ENCODE measurements at places on chromosomes 12 and 14. TPM values are rescaled to one million over a fixed set of nuclear protein-coding genes. Genes with fewer than 3 reads are reported as not detected.

- no peak for DNase-seq
- H3K27ac ChIP-seq = no peak overlapping the region
- peaks cover 5% of the 10 kb centered on the region for H3K27me3 ChIP-seq
- no peaks in the 10 kb centered on the region for H3K4me1 ChIP-seq
These were observed 1292.2 kb upstream of the TMEM132C start for GRCh38 chr12:126974779-126975178.

GRCh38 chr12:93115646-93116045 is 186.6 kb upstream of the EEA1 start:
- H3K4me1 ChIP-seq = no peaks in the 10 kb centered on the region
- peaks cover 5% of the 10 kb centered on the region for H3K27me3 ChIP-seq
- H3K4me3 ChIP-seq = no peak overlapping the region
- DNase-seq = no peak
- H3K27ac ChIP-seq = no peak overlapping the region
- H3K36me3 ChIP-seq = no peaks in the 10 kb centered on the region

- H3K4me3 ChIP-seq = no peak overlapping the region
- no peaks in the 10 kb centered on the region for H3K4me1 ChIP-seq
- no peaks in the 10 kb centered on the region for H3K36me3 ChIP-seq
These were observed 34.1 kb upstream of the ITPR2 start for GRCh38 chr12:26867080-26867479.

DNA sequence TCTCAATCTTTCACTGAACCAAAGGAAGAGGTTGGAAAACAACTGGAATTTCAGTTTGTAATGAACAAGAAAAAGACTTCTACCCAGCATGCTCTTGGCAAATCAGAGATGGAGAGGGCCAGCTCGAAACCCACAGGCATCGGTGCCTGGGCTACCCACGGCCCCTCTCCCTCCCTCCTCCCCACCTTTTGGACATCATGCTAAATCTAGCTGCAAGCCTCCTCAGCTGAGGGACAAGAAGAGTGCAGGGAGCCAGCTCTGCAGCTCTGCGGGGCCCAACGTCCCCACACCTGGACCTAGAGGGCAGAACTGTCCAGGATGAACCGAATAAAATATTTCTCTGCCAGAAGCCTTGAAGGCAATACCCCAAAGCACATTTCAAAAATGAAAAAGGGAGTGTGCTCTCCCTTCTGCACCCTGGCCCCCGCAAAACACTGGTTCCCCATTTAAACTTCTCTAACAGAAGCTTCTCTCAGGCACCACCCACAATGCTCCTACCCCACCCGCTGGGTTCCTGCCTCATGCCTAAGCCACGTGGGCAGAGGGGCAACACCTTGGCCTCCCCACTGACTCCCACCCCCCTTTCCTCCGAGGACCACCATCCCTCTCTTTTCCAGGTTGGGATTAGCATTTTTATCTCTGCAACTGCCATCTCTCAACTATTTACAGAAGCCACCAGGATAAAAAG is 8.2 kb downstream of the CAMKK2 start:
- H3K27ac ChIP-seq = no peak overlapping the region
- H3K27me3 ChIP-seq = peaks cover 3% of the 10 kb centered on the region
- H3K4me3 ChIP-seq = no peak overlapping the region
- no peak for DNase-seq
- H3K4me1 ChIP-seq = no peaks in the 10 kb centered on the region

DNA sequence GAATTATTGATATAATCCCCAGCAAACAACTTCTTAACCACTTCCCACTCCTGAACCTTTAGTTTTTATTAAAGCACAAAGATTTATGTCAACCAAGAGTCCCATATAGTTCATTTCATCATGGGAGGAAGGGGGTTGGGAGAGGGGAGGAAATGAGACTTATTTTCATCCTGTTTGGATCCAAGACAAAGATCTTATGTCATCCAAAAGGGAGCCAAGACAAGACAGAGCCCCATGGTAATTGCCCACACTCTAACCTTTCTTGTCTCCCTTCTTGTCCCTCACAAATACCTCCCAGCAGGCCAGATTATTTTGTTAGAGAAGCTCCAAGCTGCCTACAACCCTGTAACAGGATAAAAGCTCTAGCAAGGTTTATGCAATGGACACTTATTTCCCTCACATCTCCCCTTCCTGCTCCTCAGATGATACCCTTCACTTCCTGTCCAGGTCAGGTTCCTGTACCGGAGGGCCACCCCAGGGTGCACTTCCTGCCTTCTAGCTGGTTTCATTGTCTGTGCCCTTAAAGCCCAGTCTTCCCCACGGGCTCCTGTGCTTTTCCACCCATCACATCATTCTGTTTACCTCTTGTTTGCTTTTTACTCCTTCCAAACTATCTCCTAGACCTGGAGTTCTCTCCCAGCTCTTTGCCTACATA is 123.7 kb upstream of the MDM1 start:
- H3K36me3 ChIP-seq = no peaks in the 10 kb centered on the region
- peaks cover 2% of the 10 kb centered on the region for H3K27me3 ChIP-seq
- no peak overlapping the region for H3K4me3 ChIP-seq
- H3K27ac ChIP-seq = no peak overlapping the region

LHX5 gene
- total RNA-seq = 3.1 TPM

DNA sequence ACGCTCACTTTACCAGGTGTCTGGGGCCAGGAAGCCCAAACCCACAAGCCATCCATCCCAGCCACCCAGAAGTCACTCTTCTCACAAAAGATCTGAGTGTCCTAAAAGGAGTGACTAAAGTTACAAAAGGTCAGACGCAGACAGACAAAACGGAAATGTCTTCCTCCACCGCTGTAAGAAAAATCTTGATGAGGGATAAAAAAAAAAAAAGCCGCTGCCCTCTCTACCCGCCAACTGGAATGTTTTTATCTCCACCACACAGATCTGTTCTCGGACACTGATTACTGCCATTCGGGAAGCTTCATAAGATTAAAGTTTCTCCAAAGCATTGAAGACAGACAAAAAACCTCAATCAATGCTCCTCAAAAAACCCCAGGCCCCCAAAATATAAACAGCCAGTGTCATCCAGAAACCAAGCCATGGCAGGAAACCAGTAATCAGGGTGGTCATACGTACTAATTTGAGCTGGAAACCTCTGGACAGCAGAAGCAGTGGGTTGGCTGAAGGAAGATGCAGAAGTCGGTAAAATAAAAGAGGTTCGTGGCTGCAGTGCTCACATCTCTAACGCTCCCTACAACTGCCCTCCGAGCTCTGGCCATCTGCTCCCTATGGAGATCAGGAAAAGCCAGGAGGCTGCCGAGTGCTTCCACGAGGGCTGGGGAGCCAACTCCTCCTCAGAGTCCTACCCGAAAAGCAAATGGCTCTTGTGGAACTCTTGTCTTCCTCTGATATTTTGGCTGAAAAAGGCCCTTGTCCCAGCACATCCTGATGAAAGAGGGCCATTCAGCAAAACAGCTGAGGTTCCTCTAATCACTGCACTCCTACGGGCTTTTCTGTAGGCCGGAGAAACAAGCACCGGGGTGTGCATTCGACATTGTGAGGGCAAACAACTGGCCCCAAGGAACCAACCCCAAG is 30.3 kb downstream of the SSH1 start:
- H3K27me3 ChIP-seq = peaks cover 4% of the 10 kb centered on the region
- DNase-seq = peak; percentile 61
- H3K4me1 ChIP-seq = peaks cover 49% of the 10 kb centered on the region
- peak overlapping the region; percentile 93 for H3K27ac ChIP-seq

DNA sequence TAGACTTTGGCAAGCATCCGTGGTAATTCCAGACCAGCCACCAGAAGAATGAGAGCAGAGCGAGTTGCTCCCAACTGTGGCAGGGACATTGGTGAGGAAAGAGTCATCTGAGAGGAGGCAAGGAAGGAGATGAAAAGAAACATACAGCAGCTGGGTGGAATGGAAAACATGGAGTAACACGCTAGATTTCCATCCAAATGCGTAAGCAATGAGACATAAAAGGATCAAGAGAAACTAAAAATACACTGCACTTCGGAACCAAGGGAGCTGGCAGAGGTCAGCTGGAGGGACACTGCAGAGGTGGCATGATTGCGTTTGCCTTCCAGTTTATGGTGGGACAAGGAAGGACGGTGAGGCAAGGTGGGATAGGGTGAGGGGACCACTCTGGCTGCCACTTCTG is 82.9 kb downstream of the DDX51 start:
- H3K4me3 ChIP-seq = no peak overlapping the region
- H3K27me3 ChIP-seq = peaks cover 4% of the 10 kb centered on the region
- peaks cover 14% of the 10 kb centered on the region for H3K4me1 ChIP-seq
- peak overlapping the region; percentile 20 for H3K27ac ChIP-seq
- H3K36me3 ChIP-seq = peaks cover 7% of the 10 kb centered on the region
- no peak for DNase-seq

GRCh38 chr12:46773586-46774321 is 52.0 kb downstream of the SLC38A4 start:
- peaks cover 30% of the 10 kb centered on the region for H3K4me1 ChIP-seq
- H3K27me3 ChIP-seq = no peaks in the 10 kb centered on the region
- DNase-seq = no peak
- no peak overlapping the region for H3K27ac ChIP-seq

DNA sequence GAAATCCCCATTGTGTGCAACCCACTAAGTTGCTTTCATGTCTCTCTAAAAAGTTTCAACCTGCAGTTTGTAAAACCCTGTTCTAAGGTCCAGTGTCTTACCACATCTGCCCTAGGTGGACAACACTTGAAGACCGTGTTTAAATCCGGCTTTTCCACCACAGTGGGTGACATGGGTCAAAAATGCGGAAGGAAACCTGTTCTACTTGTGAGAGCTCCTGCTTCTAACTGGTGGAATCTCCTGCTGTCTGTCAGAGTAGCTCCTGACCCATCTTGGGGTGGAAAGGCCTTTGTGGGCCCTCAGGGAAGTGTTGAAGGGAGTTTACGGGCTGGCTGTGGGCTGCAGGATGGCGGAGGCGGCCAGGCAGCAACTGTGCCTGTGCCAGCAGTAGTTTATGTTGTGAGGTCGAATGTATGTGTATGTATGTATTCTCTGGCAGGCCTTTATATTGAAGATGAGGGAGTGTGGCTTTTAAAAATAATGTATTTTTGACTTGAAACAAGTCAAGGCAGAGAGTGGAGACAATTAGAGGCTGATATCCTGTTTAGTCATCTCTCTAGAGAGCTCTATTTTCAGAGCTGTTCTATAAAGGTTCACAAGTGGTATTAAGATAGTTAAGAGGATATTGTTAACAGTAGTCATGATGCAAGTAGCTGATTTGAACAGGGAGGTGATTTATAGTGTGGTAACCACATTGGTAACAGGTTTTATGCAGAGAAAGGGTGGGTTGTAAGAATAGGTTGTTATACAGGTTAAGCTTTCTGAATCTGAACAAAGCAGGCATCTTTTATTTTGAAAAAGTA is 67.0 kb downstream of the PRKCH start:
- H3K27me3 ChIP-seq = no peaks in the 10 kb centered on the region
- H3K4me3 ChIP-seq = no peak overlapping the region
- H3K4me1 ChIP-seq = peaks cover 4% of the 10 kb centered on the region
- H3K27ac ChIP-seq = no peak overlapping the region
- no peak for DNase-seq

DNA sequence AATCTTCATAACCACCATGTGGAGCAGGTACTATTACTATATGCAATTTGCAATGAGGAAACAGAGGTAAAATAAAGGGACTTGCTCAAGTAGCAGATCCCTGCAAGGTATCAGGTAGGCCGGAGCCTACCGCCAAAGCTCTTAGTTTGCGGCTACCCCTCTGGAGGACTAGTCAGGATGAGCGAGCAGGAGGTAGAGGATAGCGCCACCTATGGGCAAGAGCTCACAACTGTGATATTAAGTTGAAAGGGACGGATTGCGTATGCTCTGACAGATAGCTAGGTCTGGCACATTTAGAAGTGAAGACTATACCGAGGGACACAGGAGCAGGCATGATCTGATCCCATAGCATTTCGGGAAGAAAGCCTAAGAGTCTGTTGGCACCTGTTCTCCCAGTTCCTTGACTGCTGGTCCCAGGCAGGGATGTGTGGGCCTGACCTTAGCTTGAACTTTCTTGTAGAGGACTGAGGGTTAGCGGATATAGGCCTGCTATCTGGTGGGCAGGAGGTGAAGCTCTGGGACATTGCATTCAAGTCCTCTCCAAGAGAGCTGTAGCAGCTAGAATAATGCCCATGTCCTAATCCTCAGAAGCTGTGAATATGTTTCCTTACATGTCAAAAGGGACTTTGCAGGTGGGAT is 48.0 kb downstream of the SLC17A8 start:
- H3K4me3 ChIP-seq = no peak overlapping the region
- H3K36me3 ChIP-seq = peaks cover 4% of the 10 kb centered on the region
- H3K4me1 ChIP-seq = no peaks in the 10 kb centered on the region
- H3K27me3 ChIP-seq = no peaks in the 10 kb centered on the region
- peak; percentile 71 for DNase-seq
